ENCODE measurements at places on chromosomes 7 and 10. TPM values are rescaled to one million over a fixed set of nuclear protein-coding genes. Genes with fewer than 3 reads are reported as not detected.

DNA sequence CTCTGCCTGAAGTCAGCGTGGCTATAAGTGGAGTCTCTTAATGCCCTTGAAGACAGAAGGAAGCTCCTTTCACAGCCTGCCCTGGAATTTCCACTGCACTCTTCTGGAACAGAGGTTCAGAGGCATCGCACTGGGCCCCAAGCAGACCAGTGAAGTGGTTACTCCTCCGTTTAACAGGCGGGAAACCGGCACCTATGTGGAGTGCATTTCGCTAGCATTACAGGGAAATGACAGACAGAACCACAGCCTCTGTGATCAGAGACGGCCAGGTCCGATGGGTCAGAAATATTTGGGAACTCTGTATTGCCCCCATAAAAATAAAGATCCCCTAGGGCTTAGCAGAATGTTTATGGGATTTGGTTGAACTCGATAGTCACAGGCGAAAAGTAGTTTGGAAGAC is 406.9 kb upstream of the PRKCQ start:
- DNase-seq = no peak

GRCh38 chr10:97907211-97907610 is 57.6 kb downstream of the GOLGA7B start:
- DNase-seq = no peak

DNA sequence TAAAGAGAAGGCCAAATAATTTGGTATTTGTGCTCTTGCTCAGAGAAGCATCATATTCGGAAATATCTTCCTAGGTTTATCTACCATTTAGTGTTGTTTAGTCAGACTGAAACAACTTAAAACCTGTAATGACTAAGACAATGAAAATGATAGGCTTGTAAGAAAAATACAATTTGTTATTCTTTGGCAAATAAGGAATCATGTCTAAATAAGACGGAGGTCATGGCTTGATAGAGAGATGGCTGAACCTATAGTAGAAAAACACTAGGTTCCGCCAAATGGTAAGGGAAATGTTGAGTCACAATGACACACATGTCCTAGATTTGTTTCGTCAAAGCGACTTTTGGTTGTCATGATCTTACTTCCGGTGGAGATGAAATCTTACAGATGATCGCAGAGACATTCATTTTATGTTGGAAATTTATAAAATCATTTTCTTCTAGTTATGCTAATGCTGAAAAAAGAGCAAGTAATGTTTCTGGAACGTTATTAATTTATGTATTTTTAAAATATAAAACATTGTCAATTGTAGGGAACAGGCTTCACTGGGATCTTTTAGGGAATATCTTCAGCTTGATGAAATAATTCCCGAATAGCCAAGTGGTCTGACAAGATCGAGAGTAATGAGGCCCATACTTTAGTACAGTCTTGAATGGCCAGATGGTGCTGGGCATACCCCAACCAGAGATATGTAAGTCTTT is 1.0 kb downstream of the SRGN start:
- DNase-seq = peak; percentile 74

GRCh38 chr7:4076701-4077294 is 605.3 kb upstream of the FOXK1 start:
- no peak for DNase-seq

- peak; percentile 69 for DNase-seq
Measured at GRCh38 chr7:43196379-43196778, 83.9 kb downstream of the HECW1 start.

- no peak for DNase-seq
Measured at GRCh38 chr10:93173967-93174845, 100.5 kb downstream of the CYP26A1 start.

- peak; percentile 98 for DNase-seq
Measured at GRCh38 chr7:31948029-31948428, 122.2 kb downstream of the PDE1C start.

Gene TRIL
- 0.44 TPM for total RNA-seq

Gene PLAC9
- not detected for total RNA-seq

Gene DKK1
- 355 TPM for total RNA-seq

Gene THNSL1
- 1.5 TPM for total RNA-seq

Gene MSANTD7
- total RNA-seq = 15.1 TPM

Gene IFT22
- 39.2 TPM for total RNA-seq
